ENCODE measurements at places on chromosomes 6 and 20.

DNA sequence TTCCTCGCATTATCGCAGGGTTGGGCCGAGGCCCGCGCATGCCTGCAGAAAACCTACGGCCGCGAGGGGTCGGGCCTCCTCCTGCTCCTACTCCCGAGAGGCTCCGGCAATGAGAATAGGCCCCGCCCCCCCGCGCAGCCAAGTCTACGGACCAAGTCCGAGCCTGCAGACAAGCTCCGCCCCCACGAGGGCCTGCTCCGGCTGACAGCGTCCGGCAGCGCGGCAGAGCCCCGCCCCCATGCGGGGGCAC is 3.1 kb upstream of the GPSM3 start:
- peaks cover 10% of the 10 kb centered on the region for H3K4me1 ChIP-seq
- H3K36me3 ChIP-seq = no peaks in the 10 kb centered on the region
- DNase-seq = peak; percentile 100
- no peaks in the 10 kb centered on the region for H3K27me3 ChIP-seq

- no peaks in the 10 kb centered on the region for H3K4me1 ChIP-seq
- H3K27me3 ChIP-seq = no peaks in the 10 kb centered on the region
- H3K36me3 ChIP-seq = no peaks in the 10 kb centered on the region
- H3K27ac ChIP-seq = no peak overlapping the region
These were observed 75.5 kb downstream of the LAMA4 start for GRCh38 chr6:112178846-112179245.

DNA sequence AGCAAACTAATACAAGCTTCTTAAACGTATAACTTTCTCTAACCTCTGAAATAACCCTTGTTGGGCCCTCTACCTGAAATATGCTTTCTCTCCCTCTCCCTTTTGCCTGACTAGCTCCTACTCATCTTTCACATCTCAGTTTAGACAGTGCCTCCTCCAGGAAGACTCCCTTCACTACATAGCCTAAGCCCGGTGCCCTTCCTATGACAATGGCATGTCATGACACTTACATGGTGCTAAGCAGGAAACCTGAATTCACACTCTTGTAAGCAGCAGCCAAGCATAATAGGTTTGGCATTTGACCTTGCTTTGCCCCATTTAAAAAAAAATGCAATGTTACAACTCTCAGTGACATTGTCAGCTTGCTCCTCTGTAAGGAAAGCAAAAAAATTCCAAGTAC is 33.1 kb upstream of the FBXL4 start:
- H3K27ac ChIP-seq = no peak overlapping the region
- no peaks in the 10 kb centered on the region for H3K4me1 ChIP-seq
- no peaks in the 10 kb centered on the region for H3K27me3 ChIP-seq
- H3K36me3 ChIP-seq = no peaks in the 10 kb centered on the region

GRCh38 chr6:13660893-13661292 is 45.8 kb downstream of the NOL7 start:
- H3K27ac ChIP-seq = no peak overlapping the region
- H3K27me3 ChIP-seq = no peaks in the 10 kb centered on the region
- H3K36me3 ChIP-seq = no peaks in the 10 kb centered on the region
- no peak overlapping the region for H3K4me3 ChIP-seq
- no peaks in the 10 kb centered on the region for H3K4me1 ChIP-seq
